M059J (cell line): ENCODE measurements at places on chromosomes 1 and 21. TPM values are rescaled to one million over a fixed set of nuclear protein-coding genes. Genes with fewer than 3 reads are reported as not detected.

DNA sequence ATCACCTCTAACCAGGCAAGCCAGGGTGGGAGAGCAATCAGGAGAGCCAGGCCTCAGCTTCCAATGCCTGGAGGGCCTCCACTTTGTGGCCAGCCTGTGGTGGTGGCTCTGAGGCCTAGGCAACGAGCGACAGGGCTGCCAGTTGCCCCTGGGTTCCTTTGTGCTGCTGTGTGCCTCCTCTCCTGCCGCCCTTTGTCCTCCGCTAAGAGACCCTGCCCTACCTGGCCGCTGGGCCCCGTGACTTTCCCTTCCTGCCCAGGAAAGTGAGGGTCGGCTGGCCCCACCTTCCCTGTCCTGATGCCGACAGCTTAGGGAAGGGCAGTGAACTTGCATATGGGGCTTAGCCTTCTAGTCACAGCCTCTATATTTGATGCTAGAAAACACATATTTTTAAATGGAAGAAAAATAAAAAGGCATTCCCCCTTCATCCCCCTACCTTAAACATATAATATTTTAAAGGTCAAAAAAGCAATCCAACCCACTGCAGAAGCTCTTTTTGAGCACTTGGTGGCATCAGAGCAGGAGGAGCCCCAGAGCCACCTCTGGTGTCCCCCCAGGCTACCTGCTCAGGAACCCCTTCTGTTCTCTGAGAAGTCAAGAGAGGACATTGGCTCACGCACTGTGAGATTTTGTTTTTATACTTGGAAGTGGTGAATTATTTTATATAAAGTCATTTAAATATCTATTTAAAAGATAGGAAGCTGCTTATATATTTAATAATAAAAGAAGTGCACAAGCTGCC lies 19.8 kb downstream of the CSF1 start:
- peak; percentile 42 for DNase-seq

Gene LGALS8
- total RNA-seq, result 62.4 and 69.0 TPM in 2 replicates

DNA sequence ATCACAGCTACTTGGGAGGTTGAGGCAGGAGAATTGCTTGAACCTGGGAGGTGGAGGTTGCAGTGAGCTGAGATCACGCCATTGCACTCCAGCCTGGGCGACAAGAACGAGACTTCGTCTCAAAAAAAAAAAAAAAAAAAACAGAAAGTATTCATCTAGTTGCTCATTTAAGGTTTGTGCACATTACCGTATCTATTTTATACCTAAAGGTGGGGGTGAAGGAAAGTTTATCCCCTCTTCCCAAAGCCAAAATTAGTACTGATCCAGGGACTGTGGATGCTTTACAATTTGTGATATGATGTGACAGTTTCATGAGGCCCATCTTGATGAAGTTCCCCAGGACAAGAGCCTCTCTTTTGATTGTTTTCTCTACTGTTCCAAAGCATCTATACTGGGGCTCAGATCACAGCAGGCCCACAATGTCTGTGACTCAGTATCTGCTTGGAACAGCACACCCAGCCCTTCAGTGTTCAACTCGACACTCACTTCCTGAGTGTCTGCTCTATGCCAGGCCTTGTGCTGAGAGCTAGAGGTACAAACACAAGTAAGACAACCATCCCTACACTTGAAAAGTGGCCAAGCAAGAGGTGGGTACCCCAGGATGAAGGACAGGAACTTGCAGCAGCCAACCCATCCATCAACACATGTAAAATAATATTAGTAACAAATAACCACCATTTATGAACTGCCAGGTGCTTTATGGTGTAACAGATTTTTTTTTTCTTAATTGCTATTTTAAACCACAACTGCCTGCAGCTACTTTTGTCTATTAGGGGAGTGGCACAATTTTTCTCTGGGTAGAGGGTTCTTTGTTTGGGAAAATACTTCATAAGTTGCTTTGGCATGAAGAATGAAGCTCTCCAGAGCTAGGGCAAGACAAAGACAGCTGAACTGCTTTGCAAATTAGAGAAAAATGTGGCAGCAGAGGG lies 29.0 kb upstream of the KHDRBS1 start:
- peak; percentile 51 for DNase-seq

- DNase-seq, result no peak
Observed at GRCh38 chr1:67040405-67040804, 13.5 kb downstream of the SLC35D1 start.

- peak; percentile 86 for DNase-seq
Observed at GRCh38 chr1:98323388-98323787, 338.1 kb upstream of the SNX7 start.

- no peak for DNase-seq
Observed at GRCh38 chr1:180144659-180145357, 9.9 kb upstream of the QSOX1 start.

GRCh38 chr1:84689514-84690396 lies 506 bp downstream of the SSX2IP start:
- peak; percentile 61 for DNase-seq
